Large intestine (tissue), 12 donors: ENCODE measurements at places on chromosomes 7 and 10.

GRCh38 chr7:138515001-138515528 lies 55.0 kb downstream of the TRIM24 start:
- H3K27me3 ChIP-seq, result no peaks in the 10 kb centered on the region
- H3K4me1 ChIP-seq, result no peaks in the 10 kb centered on the region
- peak; percentile 33 for DNase-seq

DNA sequence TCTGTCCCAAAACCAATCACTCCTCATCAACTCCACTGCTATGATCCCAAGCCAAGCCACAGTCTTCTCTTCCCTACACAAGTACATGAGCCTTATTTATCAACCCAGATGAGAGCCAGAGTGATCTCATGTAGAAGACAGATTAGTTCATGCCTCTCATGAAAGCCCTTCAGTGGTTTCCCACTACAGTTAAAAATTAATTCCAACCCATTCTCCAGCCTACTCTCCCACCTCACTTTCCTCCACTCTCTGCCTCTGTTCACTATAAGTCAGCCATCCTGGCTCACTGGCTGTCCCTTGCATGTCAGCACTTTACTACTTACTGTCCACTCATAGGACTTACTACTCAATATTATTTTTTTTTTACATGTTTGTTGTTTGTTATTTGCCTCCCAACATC lies 67.3 kb downstream of the CACUL1 start:
- no peaks in the 10 kb centered on the region for H3K4me1 ChIP-seq
- DNase-seq, result no peak
- H3K36me3 ChIP-seq, result peaks cover 46% of the 10 kb centered on the region
- H3K27ac ChIP-seq, result no peak overlapping the region
- no peak overlapping the region for H3K4me3 ChIP-seq
- H3K27me3 ChIP-seq, result no peaks in the 10 kb centered on the region

- no peaks in the 10 kb centered on the region for H3K36me3 ChIP-seq
- H3K27ac ChIP-seq, result no peak overlapping the region
- no peak overlapping the region for H3K4me3 ChIP-seq
- H3K4me1 ChIP-seq, result peaks cover 11% of the 10 kb centered on the region
- no peak for DNase-seq
Observed at GRCh38 chr7:80614851-80615271, 23.6 kb upstream of the CD36 start.

- H3K36me3 ChIP-seq, result no peaks in the 10 kb centered on the region
- H3K27ac ChIP-seq, result no peak overlapping the region
- no peak for DNase-seq
- no peaks in the 10 kb centered on the region for H3K27me3 ChIP-seq
- H3K4me1 ChIP-seq, result no peaks in the 10 kb centered on the region
Observed at GRCh38 chr10:34889004-34889869, 74.1 kb upstream of the PARD3 start.
